GF-D8 (cell line): ENCODE measurements at places on chromosomes 6 and 20.

DNA sequence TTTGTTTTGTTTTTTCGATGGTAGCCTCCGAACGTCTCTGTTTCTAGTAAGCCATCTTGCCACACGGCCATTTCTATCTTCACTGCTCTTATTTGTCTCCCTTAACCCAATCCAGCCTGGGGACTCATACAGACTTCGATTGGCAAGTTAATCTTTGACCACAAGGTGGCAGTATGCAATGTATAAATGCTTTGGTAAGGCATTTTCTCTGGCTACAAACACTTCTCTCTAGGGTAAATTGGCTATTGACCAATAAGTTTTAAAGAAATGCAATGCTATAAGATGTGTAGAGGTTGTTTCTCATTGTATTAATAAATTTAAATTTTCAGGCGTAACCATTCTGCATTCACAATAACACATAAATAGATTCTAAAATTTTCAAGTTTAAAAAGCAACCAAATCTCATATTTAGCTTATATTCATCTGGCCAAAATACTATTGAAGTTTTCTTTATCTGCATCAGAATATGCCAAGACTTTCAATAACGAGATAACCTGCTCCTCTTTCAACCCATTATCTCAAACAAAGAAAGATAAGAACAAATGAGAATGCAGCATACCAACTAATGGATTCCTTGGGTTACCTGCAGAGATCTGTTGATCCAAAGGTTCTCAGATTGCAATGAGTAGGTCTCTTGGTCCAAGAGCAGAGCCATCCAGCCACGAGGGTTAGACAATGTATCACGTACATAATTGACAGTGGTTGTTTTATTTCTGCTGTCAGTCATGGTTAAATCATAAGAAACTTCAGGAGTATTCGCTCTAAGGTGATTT, 231.9 kb downstream of the PKHD1 start:
- DNase-seq: peak; percentile 0

- DNase-seq: no peak
Observed at GRCh38 chr6:155443168-155443567, 12.5 kb downstream of the NOX3 start.

DNA sequence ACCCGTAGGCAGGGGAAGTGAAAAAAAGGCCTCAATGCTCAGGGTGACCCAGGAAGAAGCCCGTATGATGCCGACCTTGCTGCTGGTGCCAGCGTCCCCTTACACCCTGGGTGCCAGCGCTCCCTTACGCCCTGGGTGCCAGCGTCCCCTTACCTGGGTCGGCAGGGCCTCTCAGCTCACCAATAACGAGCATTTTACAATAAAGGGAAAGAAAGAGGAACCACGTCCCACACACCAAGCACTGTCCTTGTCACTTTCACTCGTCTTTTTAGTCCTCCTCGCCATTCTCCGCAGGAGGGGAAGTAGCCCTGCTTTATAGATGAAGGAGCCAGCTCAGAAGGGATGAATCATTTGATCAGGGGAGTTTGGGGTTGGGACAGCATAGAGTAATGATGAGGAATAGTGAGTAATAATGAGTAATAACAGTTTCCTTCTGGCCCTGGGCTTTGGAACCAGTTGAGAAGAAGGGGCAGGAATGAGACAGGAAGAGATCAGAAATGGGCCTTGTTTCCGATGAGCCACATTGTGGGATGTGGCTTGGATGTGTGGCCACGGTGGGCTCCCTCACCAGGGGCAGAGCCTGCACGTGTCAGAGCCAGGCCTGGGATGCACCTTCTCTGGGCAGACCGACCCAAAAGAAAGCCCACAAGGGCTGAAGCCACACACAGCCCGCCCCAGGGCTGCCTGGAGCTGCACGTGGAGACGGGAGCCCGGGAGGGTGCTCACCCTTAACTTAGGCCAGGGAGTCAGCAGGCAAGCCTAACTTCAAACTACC, 75.7 kb downstream of the SYNJ2 start:
- DNase-seq: no peak

DNA sequence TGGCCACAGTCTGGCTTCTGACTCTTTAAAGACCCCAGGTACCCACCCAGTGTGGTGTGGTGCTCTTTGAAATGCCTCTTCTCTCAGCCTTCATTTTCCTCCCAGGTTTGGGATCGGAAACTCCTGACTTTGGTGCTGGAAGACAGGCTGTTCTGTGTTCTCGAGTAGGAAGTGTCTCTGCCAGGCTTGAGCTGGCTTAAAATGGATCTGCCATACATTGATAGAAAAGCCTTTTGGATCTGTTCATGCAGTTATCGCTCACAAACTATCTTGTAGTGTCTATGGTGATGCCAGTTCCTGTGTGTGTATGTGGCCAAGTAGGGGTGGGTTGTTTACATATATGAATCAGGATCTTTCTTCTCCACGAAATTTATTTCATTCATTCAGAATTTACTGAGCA, 307.3 kb upstream of the CHD6 start:
- no peak for DNase-seq

DNA sequence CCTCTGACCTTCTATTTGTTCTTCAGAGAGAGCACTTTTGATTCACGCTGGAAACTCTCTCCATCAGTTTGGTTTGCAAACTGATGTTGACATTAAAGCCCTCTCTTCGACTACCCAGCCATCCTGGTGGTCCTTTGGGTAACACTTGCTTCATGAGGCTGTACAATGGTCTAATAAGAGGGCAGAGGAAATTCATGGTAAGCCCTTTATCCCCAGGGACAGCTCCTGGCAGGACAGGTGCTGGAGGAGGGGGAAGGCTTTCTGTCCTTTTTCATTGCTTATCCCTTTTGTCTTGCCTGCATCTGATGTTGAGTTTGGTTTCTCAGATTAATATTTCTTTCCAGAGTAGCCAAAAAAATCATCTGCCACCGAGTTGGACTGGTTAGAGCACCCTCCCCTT, 52.1 kb upstream of the CD93 start:
- no peak for DNase-seq

GRCh38 chr6:37725957-37726356, 28.3 kb upstream of the MDGA1 start:
- DNase-seq: no peak

DNA sequence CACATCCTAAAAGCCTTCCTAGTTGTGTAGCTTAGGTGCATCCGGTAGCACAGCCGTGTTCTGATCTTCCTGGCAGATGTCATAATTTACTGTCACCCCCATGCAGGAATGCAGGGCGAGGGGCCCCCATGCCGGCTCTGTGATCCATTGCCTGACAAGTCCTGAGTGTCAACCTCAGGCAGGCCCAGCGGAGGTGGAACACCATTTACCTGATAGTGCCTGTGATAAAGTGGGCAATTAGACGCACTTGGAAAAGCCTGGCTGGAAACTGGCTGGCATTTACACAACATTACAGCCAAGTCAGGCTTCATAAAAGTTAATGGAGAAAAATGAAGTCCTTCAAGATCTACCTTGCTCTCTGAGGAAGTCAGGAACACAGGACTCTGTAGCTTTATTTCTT, 521.4 kb upstream of the JAG1 start:
- DNase-seq: no peak

GRCh38 chr6:158765499-158766068, 53.6 kb downstream of the EZR start:
- DNase-seq: no peak

DNA sequence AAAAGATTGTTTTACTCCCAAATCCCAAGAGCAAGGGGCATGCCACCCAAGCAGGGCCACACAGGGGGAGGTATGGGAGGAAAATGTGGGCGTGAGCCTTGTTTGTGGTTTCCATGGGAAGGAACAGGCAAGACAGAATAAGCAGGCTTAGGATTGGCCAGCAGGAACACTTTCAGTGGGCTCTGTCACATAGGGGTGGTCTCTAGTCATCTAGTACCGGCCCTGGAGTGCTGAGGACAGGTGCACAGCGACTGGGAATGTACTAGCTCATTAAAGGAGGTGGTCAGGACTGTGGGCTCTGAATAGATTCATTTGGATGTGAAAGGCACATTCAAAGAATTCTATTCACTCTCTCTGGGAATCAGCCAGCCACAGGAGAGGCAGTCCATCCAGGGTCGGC, 175.6 kb downstream of the TBC1D7 start:
- no peak for DNase-seq

DNA sequence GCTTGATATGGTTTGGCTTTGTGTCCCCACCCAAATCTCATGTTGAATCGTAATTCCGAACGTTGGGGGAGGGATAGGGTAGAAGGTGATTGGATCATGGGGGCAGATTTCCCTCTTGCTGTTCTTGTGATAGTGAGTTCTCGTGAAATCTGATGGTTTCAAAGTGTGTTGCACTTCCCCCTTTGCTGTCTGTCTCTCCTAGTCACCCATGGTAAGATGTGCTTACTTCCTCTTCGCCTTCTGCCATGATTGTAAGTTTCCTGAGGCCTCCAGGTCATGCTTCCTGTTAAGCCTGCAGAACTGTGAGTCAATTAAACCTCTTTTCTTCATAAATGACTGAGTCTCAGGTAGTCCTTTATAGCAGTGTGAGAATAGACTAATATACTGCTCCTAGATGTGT, 19.9 kb downstream of the PFDN4 start:
- DNase-seq: no peak

DNA sequence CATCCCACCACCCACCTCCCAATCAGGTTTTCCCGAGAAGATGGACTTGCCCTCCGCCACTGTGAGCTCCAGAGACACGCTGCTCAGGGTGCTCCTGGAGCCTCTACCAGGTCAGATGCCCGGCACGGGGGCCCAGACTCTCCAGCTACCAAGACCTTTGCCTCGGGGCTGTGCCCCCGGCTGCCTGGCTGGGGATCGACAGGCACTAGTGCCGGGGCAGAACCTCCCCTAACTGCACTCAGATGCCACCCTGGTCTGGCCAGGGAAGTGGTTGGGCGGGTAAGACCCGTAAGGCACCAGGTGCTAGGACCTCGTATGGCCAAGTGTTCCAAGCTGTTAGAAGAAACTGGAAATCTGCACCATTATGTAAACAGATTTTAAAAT, 100.7 kb downstream of the ASXL1 start:
- DNase-seq: no peak

DNA sequence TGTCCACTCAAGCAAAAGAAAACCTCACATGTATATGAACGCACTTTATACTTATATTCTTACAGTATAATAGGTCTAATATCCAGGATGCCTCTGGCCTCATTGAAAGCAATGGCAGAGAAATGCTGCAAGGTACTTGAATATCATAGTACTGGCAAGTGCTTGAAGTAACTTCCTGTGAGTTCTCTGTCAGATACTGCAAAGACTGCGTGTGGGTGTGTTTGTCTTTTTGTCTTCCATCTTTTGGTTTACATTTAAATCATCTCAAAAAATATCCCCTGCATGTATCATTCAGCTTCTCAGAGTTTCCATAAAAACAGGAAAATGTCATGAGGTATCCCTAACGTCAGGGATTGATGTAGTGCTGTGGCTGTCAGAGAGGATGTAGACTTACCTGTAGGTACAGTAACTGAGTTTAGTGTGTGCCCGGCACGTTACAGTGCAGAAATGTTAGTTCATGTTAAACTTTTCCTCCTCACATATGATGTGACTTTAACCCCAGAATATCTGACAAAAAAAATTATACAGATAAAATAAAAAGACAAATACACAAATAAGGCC, 184.3 kb downstream of the DST start:
- no peak for DNase-seq

DNA sequence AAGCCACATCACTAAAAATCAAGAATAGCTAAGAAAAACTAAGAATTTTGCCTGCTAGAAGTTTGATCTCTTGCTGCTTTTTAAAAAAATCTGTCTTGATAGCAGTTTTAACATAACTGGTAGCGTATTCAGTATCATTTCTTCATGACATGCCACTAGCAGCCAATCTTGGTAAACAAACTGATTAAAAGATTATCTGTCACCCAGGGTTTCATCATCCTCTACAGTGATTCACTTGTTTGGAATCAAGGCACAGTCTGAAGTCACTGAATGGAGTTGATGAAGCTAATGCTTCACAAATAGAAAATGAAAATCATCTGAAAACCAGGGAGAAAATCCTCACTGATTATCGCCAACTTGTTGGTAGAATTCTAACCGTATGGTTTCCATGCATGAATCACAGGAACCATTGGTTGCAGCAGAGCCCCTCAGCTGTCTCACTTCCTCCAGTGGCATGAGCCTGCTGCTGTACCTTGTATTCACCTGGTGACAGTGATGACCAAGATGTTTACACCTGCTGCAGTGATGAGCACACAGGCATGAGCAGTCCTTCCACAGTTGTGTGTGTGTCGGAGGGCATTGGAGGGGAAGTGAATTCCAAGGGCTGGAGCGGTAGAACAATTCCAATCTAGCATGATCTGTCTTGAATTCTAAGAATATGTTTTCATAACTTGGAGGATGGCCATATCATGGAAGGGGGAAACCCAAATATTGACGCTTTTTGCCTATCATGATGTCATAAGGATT, 275.0 kb downstream of the KHDC1L start:
- no peak for DNase-seq

GRCh38 chr6:87654875-87655454, 47.1 kb downstream of the AKIRIN2 start:
- DNase-seq: no peak

- DNase-seq: no peak
Observed at GRCh38 chr6:137123078-137123477, 50.4 kb downstream of the IL22RA2 start.

- DNase-seq: no peak
Observed at GRCh38 chr6:168020242-168020641, 22.8 kb downstream of the KIF25 start.

GRCh38 chr6:155595284-155595683, 139.6 kb upstream of the NOX3 start:
- DNase-seq: no peak

DNA sequence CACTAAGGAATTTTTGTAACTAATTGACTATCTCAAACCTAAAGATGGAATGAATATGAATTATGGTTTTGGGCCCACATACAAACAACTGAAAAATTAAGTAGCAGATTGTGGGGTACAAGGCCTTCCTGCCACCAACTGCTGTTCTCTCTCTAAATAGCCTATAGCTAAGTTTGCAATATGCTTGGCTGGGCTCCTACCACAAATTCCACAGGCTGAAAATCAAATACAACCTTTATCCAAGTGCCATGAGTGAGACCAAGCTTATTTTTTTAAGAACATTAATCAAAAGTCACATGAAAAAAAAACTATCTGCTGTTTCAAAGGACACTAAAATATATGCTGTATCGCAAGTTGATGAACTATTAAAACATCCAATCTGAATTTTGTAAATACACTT, 52.1 kb downstream of the TENT5A start:
- no peak for DNase-seq
